SIG-M5 (cell line): ENCODE measurements at places on chromosomes 13 and 19.
A peak's percentile ranks its signal among the peaks of the same experiment; 100 is the strongest.

GRCh38 chr19:12772323-12772722 lies 3.0 kb downstream of the HOOK2 start:
- no peak for DNase-seq

DNA sequence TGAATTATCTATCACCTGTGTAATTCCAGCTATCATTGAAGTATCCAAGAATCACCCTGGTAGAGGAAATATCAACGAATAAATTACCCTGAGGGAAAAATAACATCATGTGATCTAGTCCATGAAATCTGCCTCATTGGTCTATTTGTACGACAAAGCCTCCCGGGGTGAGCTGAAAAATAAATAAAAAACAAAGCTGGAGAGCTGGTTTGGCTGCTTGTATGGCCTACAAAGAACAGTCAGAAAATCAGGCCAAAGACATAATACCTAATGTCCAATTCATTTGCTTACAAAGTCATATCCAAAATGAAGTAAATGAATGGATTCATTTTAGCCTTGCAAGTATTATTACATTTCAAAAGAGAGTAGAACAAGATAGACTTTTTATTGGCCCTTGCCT lies 449.9 kb downstream of the KLF12 start:
- DNase-seq, result no peak

DNA sequence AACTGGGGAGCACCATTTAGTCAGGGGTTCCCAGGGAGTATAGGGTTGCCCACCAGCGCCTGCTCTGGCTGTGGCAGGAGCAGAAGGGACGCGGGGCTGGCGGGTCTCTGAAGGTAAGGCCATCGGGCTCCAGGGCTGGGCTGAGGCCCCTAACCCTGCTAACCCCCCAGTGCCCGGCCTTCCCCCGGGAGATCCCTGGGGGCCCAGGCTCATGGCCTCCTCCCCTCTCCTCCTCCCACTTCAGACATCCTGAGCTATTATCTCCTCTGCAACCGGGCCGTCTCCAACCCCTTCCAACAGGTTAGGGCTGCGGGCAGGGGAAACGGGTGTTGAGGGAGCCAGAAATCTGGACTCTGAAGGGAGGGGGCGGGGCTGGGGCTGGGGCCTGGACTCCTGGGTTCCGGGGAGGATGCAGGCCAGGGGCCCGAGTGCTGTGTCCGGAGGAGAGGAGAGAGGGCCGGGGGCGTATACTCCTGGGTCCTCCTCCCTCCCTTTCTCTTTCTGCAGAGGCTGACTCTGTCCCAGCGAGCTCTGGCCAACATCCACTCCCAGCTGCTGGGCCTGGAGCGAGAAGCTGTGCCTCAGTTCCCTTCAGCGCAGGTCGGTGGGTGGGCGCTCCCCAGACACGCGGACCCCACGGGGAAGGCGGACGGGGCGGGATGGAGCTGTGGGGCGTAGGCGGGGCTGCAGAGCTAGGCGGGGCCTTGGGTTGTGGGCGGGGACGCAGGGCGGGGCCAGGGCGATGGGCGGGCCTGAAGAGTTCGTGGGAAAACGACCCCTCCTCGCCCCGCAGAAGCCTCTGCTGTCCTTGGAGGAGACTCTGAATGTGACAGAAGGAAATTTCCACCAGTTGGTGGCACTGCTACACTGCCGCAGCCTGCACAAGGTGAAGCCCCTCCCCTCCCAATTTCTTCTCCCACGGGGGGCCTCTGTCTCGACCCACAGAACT lies 15.3 kb downstream of the TTYH1 start:
- DNase-seq, result no peak

DNA sequence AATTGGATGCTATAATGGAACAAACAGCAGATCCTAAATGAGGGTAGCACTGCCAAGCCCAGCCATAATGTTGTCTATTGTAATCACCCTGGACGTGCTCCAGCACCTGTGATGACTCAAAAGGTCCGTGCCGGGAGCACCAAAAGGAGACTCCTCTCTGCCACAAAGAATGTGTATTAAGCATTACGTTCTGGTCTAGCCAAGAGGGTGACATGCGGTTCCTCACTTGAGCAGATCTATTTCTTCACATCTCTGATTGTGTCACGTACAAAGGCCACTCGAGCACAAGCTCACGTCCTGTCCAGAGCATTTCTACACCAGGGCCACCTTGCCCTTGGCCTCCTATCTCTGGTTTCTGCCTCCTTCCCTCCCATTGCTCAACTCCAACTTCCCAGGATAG lies 219.9 kb upstream of the IRS2 start:
- no peak for DNase-seq

DNA sequence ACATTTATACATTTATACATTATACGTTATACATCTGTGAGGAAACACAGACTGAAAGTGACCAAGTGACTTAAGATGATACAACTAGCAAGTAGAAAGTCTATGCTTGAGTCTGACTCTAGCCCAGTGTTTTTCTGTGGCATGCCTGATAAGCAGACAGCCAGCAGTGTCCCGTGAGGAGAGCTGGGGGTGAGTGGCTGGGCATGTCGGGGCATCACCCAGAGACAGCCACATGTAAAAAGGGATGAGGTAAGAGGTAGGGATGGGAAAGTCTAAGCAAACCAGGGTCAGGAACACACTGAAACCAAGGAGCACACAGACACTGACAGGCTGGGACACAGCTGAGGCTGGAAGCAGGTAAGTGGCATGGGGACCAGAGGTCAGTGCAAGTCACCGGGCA lies 333.2 kb downstream of the FOXO1 start:
- no peak for DNase-seq

DNA sequence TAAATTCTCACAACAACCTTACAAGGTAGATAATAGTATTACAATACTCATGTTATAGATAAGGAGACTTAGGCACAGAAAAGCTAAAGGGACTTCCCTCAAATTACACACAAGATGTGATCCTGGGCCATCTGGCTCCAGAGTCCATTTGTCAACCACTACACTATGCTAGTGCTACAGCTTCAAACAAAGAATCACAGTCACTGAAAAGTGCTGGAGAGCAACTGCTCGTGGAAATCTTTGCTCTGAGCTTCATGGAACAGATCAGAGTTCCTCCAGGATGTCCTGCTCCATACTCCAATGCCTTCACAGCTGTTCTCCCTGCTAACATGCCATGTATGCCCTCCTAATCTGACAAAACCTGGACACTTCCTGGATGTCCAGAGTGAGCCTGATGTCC lies 271.2 kb downstream of the ENOX1 start:
- no peak for DNase-seq

- DNase-seq, result no peak
Measured at GRCh38 chr13:74132152-74132775, 1.9 kb downstream of the KLF12 start.

DNA sequence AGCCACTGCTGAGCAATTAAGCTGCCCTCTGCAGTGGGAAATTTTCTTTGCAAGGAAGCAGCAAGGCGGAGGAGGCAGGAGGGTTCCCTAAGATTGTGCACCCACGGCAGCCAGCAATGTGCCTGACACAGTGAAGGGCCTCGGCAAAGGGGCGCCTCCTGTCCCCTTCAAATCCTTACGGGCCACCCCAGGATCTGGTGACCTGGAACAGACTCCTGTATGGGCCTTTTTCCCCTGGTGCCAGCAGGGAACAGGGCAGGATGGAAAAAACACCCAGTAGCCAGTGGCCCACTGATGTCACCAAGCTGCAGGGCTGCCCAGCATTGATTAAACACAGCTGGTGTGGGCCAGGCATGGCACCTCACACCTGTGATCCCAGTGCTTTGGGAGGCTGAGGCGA lies 86.7 kb downstream of the GNG7 start:
- no peak for DNase-seq

GRCh38 chr19:28864577-28865042 lies 348.3 kb downstream of the UQCRFS1 start:
- no peak for DNase-seq

DNA sequence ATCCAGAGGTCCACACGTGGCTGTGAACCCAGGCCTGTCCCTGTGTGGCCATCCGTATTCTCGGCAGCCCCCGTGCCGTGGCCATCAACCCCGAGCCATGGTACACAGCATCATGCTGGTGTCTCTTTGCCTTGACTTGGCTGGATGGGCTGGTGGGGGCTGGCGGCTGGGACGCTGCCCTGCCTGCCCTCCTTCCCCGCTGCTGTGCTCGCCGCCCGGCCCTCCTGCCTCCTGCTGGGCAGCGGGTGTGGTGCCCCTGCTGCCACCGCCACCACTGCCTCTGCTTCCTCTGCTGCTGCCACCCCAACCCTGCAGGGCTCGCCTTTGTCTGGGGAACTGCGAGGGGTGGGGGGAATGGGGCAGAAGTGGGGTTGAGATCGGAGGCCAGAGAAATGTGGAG lies 19.7 kb upstream of the EHD2 start:
- DNase-seq, result no peak

DNA sequence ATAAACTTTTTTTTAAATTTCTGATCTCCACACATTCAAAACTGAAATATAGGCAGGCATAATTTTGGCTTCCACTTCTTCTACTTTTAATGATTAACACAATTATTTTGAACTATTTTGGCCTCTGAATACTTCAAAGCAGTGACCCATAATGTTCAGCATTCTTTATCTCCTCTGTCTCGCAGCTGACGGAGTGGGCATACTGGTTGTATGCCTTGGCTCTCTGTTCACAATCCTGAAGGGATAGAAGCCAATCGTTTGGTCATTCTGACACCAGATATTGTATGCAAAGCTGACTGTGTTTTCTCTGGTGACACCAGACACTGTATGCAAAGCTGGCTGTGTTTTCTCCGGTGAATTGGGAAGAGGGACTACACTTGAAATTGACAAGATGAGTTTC lies 833.0 kb downstream of the EFNB2 start:
- no peak for DNase-seq

GRCh38 chr19:1315470-1316166 lies 29.9 kb downstream of the EFNA2 start:
- no peak for DNase-seq

DNA sequence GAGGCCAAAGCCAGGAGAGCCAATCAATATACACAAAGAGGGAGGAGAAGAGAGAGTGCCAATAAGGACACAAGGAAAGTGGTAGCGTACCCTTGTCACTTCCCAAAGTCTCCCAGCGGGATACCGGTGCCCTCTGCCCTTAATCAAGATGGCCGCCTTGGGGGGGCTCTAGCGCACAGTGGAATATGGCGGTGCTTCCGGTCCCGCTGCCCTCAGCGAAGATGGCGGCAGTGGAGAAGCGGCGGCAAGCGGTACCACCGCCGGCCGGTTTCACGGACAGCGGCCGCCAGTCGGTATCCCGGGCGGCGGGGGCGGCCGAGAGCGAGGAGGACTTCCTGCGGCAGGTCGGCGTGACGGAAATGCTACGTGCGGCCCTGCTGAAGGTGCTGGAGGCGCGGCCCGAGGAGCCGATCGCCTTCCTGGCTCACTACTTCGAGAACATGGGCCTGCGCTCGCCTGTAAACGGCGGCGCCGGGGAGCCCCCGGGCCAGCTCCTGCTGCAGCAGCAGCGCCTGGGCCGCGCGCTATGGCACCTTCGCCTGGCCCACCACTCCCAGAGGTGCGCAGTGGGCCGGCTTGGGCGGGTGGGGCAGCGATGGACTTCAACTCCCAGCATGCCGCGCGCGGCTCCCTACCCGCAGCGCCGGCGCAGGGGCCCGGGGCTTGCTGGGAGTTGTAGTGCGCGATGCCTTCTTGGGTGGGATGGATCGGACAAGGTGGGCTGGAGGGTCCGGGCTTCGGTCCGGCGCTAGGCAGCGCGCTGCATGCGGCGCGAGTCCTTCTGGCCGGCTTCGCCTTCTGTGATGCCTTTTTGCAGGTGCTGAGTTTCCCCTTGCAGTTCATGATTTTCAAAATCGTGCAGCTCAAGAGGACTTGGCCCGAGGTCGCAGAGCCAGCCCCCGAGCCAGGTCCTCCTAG lies at the start of gene TPGS1:
TSS of gene TPGS1 (plus strand) at position 212 of the 918 bp plus-strand sequence. CDS start at position 222, 10 bp downstream.
- DNase-seq, result no peak

- no peak for DNase-seq
Measured at GRCh38 chr19:32041681-32042292, 303.6 kb upstream of the ZNF507 start.

- no peak for DNase-seq
Measured at GRCh38 chr13:98273067-98273823, 96.2 kb upstream of the RNF113B start.

- DNase-seq, result peak; percentile 21
Measured at GRCh38 chr13:77729502-77730221, 32.2 kb downstream of the SLAIN1 start.

GRCh38 chr19:57438925-57439324 lies 3.8 kb downstream of the ZNF749 start:
- DNase-seq, result no peak

DNA sequence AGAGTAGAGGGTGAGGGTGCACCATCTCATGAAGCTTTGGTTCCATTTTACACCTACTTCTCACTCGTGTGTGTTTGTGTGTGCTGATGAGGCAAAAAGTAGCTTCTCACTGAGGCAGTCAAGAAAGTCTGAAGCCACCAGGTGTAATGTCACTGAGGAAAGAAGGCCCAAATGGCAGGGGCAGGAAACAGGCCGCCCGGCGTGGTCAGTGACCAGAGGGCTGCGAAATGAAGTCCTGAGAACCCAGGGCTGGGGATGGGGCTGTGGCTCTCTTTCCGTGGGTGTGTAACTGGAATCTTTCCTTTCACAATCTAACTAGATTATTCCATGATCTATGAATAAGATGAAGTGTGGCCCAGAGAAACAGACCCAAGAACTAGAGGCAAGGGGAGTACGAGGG lies 25.5 kb upstream of the TFDP1 start:
- DNase-seq, result no peak

GRCh38 chr13:101492251-101492910 lies 39.9 kb downstream of the ITGBL1 start:
- no peak for DNase-seq

DNA sequence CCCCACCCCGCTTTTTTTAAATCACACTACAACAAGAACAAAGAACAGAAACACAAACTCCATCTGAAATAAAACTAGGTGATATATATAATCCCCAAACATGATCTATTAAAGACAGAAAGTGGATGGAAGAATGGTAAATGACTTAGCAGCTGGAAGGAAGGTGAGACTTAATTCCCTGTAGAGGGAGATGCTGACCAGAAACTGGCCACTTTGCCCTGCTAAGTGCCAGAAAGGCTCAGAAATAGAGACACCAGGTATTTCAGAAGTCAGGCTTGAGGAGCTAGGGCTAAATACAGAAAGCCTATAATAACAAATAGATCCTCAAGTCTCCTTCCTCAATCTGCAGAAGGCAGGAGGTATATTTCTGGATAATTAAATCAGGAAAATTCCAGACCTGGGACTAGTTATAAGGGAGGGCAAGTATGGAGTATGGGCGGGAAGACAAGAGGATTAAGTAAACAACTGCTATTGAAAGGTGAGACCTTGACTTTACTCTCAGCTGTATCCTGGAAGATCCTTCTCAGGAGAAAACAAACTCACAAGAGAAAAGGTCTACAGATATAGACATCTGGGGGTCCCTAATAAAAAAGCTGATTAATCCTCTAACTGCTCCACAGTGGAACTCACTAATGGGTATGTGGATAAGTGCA lies 32.2 kb downstream of the MTRF1 start:
- DNase-seq, result no peak

- no peak for DNase-seq
Measured at GRCh38 chr13:90760639-90761038, 586.8 kb upstream of the MIR17HG start.
